ENCODE measurements at places on chromosomes 11 and 22.
A peak's percentile ranks its signal among the peaks of the same experiment; 100 is the strongest.

DNA sequence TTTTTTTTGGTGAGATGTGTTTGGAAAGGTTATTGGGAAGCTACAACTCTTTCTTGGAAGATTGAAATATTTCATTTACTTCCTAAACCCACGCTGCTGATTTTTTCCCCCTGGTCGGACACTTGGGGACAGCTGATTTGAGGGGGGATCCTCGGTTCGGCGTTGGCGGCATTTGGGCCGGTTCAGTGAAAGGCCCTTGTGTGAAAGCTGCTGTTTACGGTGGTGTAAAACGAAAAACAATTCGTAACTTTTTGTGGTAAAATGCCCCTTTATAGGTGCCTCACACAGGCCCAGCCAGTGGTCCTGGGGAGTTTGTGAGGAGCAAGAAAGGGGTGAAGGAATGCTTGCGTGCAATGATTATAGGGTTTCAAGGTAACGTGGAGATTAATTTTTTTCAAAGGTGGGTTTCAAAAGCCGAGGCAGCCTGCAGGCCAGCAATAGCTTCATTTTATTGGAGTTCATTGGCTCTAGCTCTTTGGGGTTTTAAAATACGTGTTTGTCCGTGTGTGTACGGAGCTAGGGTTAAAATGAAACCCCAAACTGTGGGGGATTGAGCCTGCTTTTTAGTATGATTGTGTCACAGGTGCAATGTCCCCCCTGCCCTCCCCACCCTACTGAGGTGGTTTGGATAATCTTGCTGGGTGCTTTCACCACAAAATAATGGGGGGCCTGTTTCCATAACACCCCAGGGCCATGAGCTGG lies 77.2 kb upstream of the PPARA start:
- no peak for DNase-seq

GRCh38 chr22:24525416-24526037 lies 29.4 kb downstream of the GUCD1 start:
- peak; percentile 58 for DNase-seq

DNA sequence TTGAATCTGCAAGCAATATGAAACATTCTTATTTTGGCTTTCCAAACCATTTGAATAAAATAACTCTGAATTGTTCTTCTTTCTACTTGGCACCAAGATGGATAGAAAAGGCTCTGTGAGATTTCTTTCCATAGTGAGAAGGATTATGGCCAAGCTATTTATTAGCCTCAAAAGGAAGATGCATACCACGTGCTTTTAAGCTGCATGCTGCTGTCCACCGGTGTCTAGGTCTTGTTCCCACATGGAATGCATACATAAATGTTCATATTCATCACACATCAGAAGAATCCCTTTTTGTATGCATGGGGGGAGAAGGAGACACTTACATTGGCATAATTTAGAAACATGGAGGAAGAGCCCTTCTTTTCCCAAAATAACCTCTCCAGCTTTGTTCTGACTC lies 273.4 kb downstream of the FAM76B start:
- DNase-seq = no peak

GRCh38 chr11:16226245-16226644 lies 130.1 kb downstream of the SOX6 start:
- DNase-seq = no peak

GRCh38 chr11:36214976-36215692 lies 74.1 kb downstream of the COMMD9 start:
- DNase-seq = no peak

GRCh38 chr11:62713343-62713742 lies 5.9 kb downstream of the GNG3 start:
- DNase-seq = no peak

DNA sequence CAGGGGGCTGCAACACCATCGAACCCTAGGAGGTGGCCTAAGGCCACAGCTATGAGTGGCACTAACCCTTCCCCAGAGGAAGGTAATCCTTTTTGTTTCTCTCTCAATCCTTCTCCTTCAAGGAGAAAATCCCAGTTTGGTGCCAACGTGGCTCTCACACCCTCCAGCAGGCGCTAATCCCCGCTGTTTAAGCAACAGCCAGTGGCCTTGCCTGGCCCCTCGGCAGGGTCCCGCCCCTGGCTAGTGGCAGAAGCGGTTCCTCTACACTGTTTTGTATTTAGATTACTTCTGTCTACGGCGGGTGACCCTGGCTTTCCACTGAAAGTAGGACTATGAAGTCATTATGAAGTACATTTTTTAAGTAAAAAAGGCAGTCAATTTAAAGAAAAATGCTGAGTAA lies 15.5 kb downstream of the GNAZ start:
- DNase-seq = no peak

DNA sequence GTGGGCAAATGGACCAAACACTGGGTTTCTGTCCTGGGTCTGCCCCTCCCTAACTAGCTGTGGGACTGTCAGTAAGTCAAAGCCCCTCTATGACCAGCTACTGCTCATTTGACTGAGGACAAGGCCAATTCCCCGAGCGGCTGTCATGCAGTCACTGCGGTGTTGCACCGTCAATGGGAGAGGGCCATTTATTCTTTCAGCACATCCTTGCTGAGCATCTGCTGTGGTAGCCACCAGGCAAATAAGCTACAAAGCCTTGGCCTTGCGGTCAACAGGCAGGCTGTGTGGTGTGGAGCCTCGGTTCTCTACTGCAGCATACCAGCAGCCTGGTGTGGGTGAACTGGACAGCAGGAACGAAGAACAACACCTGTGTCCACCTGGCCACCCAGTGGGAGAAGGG lies 25.8 kb upstream of the SERPIND1 start:
- DNase-seq = no peak

DNA sequence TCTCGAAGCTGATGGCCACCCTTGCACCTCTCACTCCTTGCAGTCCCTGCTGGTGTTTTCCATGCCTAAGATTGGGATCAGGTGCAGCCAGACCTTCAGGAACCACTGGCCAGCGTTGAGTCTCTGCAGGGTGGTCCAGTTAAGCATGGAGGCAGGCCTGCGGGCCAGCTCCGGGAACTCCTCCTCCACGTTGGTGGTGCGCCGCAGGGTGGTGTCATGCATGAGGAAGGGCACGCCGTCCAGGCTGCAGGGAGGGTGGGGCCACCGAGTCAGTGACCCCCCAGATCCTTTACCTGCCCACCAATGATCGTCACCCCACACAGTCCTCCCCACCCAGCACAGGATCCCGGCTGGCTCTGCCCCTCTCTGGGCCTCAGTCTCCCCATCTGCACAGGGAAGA lies 10.0 kb upstream of the KLHL35 start:
- DNase-seq = no peak

Data from mesothelial cell of epicardium (in vitro differentiated cells).